CD4-positive, alpha-beta T cell (primary cell): ENCODE measurements at places on chromosomes 7 and 10.

GRCh38 chr7:8155836-8156235 is 106.1 kb downstream of the ICA1 start:
- no peak for DNase-seq

DNA sequence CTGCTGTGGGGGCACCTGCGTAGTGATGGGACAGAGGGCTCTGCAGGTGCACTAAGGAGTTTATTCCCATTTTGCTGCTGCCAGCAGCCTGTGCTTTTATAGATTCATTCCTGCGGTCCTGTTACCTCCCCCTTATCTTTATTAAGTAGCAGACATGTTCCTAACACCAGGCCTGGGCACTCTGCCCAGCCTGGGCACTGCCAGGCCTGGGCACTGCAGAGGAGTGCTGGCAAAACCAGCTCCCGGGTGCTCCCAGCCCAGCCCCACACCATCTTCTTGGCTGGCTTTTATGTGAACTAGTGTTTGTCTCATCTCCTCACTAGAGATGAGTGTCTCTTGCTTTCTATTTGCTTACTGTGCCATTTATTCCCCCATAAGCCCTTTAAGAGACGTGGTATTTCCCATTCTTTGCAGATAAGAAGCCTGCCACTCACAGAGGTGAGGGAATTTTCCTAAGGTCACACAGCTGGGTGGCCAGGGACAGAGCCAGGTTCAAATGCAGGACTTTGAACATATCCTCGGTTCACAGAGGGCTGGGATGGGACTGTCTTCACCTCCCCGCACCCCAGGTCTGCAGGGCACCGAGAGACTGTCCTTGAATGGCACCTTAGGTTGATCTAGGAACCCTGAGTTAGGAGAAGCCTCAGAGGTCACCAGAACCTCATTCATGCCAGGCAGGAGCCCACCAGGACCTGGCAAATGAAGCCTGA is 14.6 kb upstream of the DRGX start:
- DNase-seq = no peak

GRCh38 chr7:12640299-12641096 is 46.9 kb upstream of the ARL4A start:
- DNase-seq = no peak

GRCh38 chr10:72784551-72785351 is 92.8 kb downstream of the MCU start:
- no peak for DNase-seq

DNA sequence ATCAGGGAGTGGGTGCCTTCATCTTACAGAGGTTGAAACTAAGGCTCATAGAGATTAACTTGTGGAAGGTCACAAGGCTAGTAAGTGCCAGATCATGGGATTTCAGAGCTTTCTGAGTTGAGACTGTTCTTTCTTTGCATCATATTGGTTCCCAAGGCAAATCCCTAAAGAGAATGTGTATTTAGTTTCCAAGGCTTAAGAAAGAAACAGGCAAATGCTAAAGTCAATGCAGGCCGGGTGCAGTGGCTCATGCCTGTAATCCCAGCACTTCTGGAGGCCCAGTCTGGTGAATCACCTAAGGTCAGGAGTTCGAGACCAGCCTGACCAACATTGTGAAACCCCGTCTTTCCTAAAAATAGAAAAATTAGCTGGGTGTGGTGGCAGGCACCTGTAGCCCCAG is 19.8 kb downstream of the CDK1 start:
- DNase-seq = no peak
